ENCODE measurements at places on chromosomes 12 and 14. TPM values are rescaled to one million over a fixed set of nuclear protein-coding genes. Genes with fewer than 3 reads are reported as not detected.

GRCh38 chr12:24361877-24362580 is 412.6 kb upstream of the SOX5 start:
- DNase-seq: no peak

- no peak for DNase-seq
Observed at GRCh38 chr12:80512781-80513180, 68.7 kb downstream of the PTPRQ start.

GRCh38 chr12:12817616-12818015 is 4.5 kb downstream of the DDX47 start:
- no peak for DNase-seq

- DNase-seq: no peak
Observed at GRCh38 chr14:33951183-33951840, 438 bp upstream of the EGLN3 start.

DNA sequence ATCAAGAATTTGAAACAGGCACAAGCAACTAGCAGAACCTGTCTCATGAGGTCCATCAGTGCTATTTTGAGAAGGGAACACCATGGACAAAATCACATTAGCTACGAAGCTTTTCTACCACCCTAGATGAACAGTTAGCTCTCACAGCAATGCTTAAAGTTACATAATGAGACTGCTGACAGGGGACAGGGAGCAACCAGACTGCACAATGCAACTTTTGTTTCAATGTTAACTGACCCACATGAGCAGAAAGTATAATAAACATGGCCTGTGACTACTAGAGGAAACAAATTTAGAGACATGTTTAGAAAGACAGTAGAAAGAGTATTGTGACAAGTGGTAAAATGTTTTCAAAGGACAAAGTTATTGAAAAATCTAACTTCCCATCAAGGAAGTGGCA is 282.8 kb downstream of the CEP128 start:
- no peak for DNase-seq

DNA sequence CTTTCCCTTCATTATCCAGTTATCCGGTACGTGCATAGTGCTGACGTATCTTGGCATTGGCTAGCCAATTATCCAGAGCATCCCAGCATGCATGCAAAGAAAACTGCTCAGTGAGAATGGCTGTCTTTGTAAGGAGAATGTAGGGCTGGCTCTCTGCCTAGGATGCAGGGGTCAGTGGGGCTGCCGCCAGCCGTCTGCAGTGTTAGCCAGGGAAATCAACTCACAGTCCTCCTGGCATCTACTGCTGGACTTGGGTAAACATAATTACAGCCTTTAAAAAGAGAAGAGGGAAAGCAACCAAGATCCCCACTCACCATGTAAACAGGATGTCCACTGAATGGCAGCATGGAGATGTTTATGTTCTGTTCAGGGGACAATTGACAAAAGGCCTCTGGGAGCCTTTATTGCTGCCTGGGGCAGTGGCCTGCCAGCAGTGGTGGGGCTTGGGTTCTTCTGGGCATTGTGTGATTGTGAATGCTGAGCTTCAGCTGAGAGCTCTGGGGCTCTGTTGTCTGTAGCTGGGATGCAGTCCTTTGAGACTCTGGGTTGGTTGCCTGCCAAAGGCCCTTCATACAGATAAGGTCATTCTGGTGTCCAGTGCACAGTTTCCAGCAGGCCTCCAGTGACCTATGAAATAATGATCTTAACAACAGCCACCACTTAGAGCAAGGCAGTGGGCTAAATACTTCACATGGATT is 121.8 kb downstream of the TBC1D30 start:
- peak; percentile 81 for DNase-seq

GRCh38 chr12:116390401-116391335 is 113.2 kb upstream of the MED13L start:
- DNase-seq: no peak

GRCh38 chr14:72503696-72504368 is 390.1 kb downstream of the DPF3 start:
- no peak for DNase-seq

GRCh38 chr12:89062996-89063395 is 289.3 kb downstream of the DUSP6 start:
- no peak for DNase-seq

- no peak for DNase-seq
Observed at GRCh38 chr12:25734529-25735180, 181.6 kb upstream of the LMNTD1 start.

DNA sequence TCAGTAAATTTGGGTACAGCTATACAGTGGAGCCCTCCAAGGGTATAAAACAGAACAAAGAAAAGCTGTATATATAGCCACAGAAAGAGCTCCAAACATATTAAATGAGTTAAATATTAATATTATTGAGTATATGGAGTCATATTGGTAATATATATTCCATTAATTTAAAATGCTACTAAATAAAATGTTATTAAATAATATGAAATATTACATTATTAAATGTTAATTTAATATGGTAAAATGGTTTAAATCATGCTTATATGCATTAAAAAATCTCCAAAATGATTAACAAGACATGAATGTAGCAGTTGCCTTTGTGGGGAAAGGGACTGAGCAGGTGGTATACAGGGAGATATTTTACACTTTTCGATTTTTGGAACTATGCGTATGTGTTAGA is 164.0 kb downstream of the PELI2 start:
- no peak for DNase-seq

DNA sequence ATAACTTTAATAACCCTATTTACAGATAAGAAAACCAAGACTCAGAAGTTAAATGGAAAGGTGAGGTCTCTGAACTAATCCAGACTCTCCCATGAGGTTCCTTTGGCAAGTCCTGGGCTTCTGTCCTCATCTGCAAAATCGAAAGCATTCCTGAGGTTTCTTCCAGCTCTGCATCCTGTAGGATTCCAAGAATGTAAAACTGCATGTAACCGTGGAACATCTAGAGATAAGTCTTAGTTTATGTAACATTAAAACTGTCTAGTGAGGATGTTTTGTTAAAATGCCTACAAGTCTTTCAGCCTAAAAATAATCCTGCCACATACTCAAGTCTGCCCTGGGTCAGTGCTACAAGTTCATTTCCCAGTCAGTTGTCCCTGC is 7.3 kb upstream of the ITFG2 start:
- DNase-seq: no peak

DNA sequence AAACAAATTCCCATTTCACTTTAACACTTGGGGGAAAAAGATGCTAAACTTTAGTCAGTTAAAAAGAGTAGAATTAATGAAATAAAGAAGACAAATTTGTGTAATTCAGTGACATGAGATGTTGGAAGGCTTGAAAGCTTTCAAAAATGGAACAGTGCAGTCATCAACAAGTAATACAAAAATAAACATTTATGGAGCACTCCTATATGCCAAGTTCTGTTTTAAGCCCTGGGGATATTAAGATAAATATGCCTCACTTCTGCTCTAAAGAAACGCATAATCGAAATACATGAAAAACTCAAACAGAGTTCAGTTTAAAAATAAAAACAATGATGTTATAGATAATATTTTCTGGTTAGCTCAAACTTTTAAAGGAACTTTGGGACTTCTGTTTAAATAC is 93.0 kb downstream of the KCNH5 start:
- no peak for DNase-seq

- peak; percentile 87 for DNase-seq
Observed at GRCh38 chr12:110281549-110282299, 677 bp downstream of the ATP2A2 start.

GRCh38 chr14:36014236-36014635 is 162.3 kb downstream of the PTCSC3 start:
- DNase-seq: no peak

DNA sequence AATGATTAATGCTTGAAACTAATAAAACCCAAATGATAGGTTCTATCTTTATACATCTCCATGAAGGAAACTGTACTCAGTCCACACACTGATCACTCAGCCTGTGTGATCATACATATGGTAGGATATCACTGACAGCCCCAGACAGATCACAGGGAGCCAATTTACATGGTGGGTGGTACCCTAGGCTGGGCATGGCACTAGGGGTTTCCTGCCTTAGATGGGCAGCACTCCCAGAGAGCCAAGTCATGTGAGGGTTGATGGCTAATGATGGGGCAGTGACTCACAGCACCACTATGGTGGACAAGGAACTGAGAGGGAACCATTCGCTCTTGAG is 89.6 kb upstream of the PTPRR start:
- DNase-seq: no peak

GRCh38 chr12:64696080-64696741 is 63.0 kb downstream of the GNS start:
- DNase-seq: no peak

DNA sequence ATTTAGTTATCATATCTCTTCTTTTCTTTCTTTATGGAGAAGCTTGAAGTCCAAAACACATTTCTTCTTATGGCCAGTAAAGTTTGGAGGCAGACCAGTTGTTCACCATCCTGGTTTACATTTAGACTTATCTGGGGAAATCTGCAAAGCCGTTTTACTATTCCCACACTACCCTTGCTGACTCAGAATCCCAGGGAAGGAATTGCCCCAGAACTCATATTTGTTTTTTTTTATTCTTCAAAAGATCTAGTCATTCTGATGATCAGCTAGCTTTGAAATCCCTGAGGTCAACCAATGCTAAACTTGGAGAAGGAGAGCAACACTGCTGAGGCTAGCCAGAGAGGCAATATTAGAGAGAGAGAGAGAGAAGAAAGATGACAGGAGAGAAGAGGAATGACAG is 12.3 kb upstream of the LMO3 start:
- no peak for DNase-seq

GRCh38 chr14:23112359-23113178 is 6.5 kb downstream of the CEBPE start:
- DNase-seq: peak; percentile 84

DNA sequence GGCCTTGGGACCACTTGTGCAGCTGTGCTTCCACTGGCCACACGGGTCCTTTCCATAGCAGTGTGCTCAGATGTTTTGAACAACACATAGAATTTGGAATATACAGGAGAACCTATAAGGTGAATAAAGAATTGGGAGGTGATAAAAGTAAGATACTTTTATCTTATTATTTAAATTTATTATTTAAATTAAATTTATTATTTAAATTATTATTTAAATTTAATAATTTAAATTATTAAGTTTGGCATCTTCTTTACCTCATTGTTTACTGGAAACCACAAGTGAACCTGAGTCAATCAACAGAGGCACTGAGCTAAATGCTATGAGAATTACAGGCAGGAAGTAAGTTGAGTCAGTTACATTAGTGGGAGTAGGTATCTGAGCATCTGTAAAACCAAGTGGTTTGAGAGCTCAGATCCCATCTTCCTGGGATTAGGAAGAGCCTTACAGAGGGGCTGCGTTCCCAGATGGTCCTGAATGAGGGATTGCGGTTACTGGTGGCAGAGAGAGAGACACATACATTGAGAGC is 103.1 kb downstream of the ESR2 start:
- DNase-seq: no peak

DNA sequence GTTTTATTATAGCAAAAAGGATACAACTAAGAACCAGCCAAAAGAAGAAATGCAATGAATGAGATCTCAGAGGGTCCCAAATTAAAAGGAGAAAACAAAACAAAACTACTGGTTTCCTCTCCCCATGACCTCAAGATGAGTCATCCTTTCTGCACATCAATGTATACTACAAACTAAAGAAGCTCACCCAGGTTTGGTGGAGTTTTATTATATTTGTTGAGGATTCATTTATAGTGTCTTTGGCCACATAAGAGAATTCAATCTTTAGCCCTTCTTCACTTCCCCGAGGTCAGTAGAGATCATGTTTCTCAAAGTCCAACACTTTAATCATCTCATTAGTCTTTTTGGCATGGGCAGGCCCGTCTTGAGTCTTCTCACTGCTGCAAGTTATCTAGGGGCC is 210.6 kb downstream of the SLC6A15 start:
- no peak for DNase-seq

GRCh38 chr14:50768680-50769079 is 62.3 kb downstream of the NIN start:
- no peak for DNase-seq

DNA sequence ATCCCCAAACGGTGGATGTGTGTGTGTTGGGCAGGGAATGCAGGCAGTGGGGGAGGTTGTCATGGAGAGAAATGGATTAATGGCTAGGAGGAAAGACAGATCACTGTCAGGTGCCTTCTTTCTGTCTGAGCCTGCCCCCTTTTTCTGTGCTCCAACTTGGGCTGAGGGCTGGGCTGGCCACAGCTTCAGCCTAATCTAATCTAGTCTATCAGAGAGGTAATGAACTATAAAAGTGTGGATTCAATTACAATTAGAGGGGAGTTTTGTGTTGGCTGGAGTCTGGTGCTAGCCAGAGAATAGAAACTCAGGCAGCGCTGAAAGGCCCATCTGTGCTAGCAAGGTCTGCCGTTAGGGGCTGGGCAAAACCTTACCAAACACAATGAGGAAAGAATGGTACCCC is 41.2 kb downstream of the NEUROD4 start:
- DNase-seq: no peak

DNA sequence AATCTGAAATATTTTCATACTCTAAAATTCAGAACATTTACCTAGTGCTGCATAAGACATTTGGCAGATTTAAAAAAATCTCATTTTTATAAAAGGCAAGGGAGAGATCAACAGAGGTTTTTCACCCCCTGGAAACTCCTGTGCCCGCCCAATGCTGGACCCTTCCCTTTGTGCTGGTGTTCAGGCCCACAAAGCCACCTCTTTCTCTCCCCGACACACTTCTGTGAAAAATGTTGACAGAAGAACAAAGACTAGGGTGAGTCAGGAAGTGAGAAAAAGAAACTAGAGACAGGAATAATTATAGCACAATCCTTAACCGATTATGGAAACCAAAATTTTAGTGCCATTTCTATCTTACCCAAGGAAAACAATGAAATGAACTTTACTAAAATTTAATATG is 197.7 kb upstream of the STXBP6 start:
- no peak for DNase-seq

DNA sequence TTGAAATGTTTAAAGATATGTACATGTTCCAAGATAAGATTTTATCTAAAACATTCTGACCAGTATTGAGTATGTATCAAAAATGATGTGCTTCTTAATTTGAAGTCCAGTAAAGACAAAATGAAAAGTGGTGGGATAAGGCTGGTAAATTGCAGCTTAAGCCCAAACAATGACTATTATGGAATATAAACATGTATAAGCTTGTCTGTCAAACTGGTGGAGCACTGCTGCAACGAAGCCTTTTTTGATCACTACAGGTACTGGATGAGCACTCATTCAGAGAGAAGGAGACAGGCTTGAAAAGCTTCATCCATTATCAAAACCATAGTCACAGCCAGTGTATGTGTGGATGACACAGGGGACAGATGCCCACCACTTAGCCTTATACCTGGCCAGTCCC is 138.4 kb downstream of the ATP23 start:
- no peak for DNase-seq

- DNase-seq: no peak
Observed at GRCh38 chr12:129246630-129247029, 393.4 kb downstream of the GLT1D1 start.

ADAM21 gene
- not detected for total RNA-seq

GLI1 gene
- total RNA-seq: 3.2 TPM

CHFR gene
- 38.5 TPM for total RNA-seq

LALBA gene
- not detected for total RNA-seq

ASIC1 gene
- total RNA-seq: 2.5 TPM

BEST3 gene
- not detected for total RNA-seq

TAS2R7 gene
- not detected for total RNA-seq

IFNG gene
- total RNA-seq: not detected

HAL gene
- total RNA-seq: 0.29 TPM

C14orf132 gene
- total RNA-seq: 122 TPM

HOXC10 gene
- total RNA-seq: 27.9 TPM

B3GNT4 gene
- total RNA-seq: 0.10 TPM

NPFF gene
- total RNA-seq: not detected

Data from posterior vena cava (tissue), 2 donors.